Right lobe of liver (tissue), 6 donors: ENCODE measurements at places on chromosomes 4 and X. TPM values are rescaled to one million over a fixed set of nuclear protein-coding genes. Genes with fewer than 3 reads are reported as not detected.

HSFX2 gene
- total RNA-seq = not detected

TASL gene
- total RNA-seq = 0.37 TPM

LPAR4 gene
- not detected for total RNA-seq

SLC6A14 gene
- total RNA-seq = not detected

SMIM43 gene
- not detected for total RNA-seq

SHOX gene
- not detected for total RNA-seq

KLHL13 gene
- total RNA-seq = 3.2 TPM

LGI2 gene
- total RNA-seq = 0.05 TPM

ZNF157 gene
- total RNA-seq = not detected
